ENCODE measurements at places on chromosomes 7 and 10.

DNA sequence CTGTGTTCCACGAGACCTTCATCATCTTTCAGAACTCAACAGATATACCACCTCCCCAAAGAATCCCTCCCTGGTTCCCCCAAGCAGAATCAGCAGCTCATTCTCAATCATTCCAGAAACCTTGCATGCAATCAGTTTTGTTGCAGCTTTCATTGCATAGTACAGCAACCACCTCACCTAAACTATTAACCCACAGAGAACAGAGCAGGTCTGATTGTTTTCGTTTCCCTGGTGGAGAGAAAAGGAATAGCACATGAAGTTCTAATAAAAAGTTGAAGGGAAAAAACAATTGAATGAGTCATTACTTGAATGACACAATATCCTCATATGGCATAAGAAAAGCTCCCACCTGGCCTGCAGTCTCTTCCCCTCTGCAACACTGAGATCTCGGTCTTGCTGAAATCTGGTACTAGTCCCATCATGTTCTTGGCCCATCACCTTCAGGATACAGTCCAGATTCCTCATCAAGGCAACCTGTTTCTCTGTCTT is 147.1 kb upstream of the GDF10 start:
- DNase-seq = no peak

DNA sequence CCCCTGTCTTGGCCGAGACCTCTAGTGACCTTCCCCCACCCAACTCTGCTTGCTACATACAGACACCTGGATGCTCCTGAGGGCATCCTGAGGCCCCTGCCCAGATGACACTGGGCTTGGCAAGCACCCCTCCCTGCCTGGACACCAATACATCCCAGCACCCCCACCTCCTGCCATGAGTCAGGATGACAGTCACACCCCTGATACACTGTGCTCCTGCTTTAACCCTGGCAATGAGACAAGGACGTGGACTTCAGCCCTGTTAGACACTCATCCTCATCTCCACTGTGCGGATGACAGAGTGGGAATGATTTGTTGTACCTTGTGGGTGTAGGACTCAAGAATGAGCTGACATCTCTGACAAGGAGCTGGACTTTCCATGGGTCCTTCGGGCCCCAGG is 186.3 kb upstream of the ADCY1 start:
- no peak for DNase-seq

DNA sequence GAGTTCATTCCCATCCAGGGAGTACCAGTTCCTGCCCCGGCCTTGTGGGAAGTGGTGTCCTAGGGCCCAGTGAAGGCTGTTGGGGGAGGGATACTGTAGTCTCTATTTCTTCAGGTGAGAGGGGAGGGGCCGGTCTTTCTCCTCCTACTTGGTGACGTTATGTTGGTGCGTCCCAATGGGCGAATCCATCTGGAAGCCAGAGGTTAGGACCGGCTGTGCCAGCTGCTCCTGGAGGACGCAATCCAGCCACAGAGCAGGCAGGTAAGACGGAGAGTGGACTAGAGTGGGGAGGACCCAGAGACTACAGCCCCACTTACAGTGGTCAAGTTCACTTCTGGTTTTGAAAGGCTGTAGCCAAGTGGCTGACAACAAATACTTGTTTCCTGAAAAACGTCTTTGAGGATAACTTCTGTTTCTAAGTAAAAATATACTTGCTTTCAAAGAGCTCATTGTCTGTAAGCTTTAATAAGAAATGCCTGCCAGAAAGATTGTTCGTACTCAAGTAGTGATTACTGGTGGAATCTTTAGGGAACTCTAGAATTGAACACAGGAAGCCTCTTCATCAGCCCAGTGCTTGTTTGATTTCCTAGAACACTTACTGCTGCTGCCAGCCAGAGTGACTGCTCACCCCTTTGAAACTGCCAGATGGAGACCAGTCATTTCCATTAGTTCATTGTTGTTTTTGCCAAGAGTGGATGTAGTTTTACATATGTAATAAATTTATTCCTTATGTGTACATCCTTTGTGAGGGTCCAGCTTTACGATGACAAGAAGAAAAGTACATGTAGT is 25.4 kb downstream of the RBM33 start:
- no peak for DNase-seq

DNA sequence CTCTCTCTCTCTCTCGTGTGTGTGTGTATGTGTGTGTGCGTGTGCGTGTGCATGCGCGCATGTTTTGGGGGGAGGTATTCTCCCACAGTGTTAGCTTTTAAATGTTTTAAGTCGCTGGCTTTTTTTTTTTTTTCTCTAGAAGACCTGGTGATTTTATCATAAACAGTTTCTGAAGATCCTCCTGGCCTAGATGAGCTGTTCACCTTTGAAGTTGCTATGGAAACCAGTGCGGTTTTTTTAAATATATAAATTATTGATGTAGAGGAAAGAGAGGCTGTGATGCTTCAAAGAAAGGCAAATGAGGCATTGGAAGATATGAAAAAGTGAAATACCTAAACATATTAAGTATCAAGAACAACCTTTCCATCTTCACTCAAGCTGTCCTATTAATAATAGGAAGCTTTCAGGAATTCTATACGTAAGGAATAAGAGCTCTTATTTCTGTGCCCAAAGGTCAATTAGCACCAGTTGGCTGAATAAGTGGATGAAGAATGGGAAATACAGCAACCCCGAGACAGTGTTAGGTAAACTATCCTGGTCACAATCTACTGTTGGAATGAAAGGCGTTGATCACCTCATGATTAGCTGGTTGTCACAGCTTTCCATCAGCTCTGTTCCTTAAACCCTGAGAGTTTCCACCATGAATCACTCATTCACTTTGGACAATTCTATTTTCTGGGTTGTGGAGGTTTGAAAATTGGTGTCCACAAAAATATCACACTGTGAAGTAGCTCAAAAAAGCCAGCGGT is 66.5 kb upstream of the SLC35G1 start:
- no peak for DNase-seq

- no peak for DNase-seq
Measured at GRCh38 chr10:62900829-62901571, 84.8 kb upstream of the EGR2 start.

DNA sequence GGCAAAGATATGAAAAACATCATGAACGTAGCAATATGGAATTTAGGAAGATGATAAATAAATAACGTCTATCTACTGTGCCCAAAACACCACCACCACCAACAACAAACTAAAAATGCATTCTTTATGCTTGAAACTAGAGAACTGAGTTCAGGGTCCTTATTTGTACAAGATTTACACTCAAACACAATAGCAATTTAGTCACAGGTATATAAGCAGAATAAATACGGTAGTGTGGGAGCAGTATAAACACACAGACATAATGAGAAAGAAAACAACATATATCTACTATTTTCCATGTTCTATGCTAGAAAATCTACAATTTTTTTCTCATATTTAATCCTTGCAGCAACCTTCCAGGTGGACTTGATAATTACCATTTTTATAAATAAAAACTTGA is 64.3 kb downstream of the ARL4A start:
- no peak for DNase-seq

GRCh38 chr7:99128076-99128950 is 15.6 kb downstream of the SMURF1 start:
- no peak for DNase-seq

- no peak for DNase-seq
Measured at GRCh38 chr7:152541892-152542291, 106.1 kb upstream of the KMT2C start.

DNA sequence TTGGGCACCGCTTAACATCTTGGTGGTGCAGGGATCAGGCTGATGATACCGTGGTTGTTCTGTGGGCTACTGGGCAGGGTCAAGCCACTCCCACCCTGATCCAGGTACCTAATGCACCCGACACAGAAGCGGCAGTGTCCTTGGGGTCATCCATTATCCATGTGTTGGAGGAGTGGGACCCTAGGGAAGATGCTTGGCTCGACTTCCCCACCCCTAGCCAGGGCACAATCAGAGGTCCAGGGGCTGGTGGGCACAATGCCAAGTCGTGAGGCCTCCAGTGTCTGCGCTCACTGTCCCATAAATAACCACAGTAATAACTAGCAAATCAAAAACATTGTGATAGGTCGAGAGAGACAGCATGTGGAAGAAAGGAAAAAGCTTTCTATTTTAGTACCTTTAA is 37.7 kb downstream of the HTRA1 start:
- DNase-seq = no peak

DNA sequence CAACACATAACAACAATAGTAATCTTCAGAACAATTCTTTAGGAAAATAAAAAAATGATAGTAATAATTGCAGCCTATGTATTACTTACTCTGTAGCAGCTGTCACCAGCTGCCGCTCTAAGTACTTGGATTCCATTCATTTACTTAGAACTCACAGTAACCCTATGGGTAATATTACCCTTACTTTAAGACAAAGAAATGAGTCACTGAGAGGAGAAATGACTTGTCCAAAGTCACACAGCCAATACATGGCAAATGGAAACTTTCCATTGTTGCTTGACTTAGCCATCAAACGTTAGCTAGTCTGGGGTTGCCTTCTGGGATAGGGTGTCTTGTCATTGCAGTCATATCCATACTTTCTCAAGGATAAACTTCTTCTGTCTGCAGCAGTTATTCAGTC is 3.6 kb downstream of the CCNY start:
- no peak for DNase-seq

Data from right renal pelvis (tissue), 4 donors.